ENCODE measurements at places on chromosomes 7 and 10.

GRCh38 chr10:131641231-131641630, 259.6 kb upstream of the PPP2R2D start:
- peak; percentile 81 for DNase-seq

GRCh38 chr7:26700386-26700785, 164.0 kb downstream of the SKAP2 start:
- DNase-seq = no peak

DNA sequence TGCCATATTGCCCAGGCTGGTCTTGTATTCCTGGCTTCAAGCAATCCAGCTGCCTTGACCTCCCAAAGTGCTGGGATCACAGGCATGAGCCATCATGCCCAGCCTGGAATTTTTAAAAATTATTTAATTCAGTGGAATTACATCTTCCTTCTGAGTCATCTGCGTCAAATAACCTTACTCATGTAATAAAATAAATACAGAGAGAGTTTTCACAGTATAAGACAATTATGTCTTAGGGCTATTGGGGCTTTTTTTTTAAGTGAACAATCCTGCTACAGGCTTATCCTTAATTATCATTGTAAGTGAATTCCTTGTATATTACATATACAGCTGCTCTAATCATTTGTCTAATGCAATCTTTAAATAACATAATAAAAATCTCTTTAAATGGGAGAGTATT, 108.3 kb downstream of the MAPK8 start:
- no peak for DNase-seq

- no peak for DNase-seq
Observed at GRCh38 chr7:129780974-129781927, 169.7 kb downstream of the NRF1 start.

DNA sequence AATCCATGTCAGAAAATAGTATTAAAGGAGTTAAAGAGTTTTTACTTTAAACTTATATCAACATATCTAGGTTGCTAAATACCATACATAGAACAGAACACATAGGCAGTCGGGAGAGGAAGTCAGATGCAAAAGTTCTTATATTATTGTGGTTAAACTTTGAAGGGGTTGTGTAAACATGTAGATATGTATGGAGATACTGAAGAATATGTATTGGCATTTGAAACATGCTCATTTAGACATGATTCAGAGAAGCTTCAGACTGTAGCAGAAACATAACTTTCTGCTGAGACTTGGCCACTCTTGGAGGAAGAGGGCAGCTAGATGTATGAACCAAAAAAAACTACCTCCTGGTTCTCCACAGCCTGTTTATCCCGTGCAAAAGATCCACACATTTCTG, 103.5 kb upstream of the FERD3L start:
- no peak for DNase-seq

GRCh38 chr7:82714883-82715282, 271.3 kb upstream of the CACNA2D1 start:
- DNase-seq = no peak

- no peak for DNase-seq
Observed at GRCh38 chr7:84216472-84216871, 21.9 kb upstream of the SEMA3A start.

- DNase-seq = no peak
Observed at GRCh38 chr10:33706746-33707145, 372.3 kb upstream of the NRP1 start.

GRCh38 chr7:152395112-152395511, 40.7 kb downstream of the KMT2C start:
- no peak for DNase-seq

DNA sequence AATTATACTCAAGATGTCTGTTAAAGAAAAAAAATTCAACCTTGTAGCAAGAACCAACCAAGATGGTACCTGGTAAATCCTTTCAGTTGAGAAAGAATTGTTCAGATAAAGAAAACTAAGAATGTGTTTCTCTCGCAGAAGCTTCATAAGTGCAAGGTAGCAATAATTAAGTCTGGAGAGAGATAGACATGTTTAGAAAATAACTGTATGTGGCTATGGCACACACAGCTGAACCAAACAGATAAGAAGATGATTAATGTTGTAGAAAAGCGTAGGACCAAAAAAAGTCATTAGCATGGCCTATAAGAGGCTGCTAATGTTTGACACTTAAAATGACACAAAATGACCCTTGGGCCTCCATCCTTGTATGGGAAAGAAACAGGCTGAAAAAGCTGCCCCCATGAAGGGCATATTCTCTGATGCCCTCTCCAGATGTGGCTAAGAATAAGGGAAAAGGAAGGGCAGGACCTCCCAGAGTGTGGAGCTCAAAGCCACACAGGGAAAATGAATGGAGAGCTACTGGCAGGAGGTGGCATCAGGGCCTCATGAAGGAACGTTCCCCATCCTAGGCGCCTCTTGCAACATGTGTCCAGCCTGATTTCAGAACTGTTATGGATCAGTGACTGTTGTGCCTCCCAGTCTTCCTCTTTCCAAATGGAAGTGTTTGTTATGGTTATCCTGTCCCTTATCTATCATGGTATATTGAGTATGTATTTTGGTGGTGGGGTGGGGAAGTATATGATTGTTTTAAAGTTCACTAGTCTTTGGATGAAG, 30.7 kb downstream of the TLL2 start:
- no peak for DNase-seq

GRCh38 chr7:4613846-4614548, 68.1 kb upstream of the FOXK1 start:
- no peak for DNase-seq

DNA sequence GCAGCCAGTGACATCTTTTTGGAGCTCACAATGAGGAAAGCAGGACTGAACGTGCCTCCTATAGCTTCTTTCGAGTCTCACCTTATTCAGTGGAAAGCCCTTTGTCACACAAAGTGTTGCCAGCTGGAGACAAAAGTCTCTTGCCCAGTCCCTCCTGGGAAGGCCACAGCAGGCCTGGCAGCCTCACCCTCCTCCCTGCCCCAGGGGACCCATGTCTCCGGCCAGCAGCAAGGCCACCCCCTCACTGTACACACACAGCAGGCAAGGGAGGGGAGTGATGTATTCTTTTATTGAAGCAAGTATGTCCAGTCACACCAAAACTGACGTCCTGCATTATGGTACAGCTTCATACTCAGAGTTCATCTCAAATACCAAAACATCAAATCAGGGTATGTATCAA, 56.0 kb downstream of the CSGALNACT2 start:
- no peak for DNase-seq

- DNase-seq = peak; percentile 14
Observed at GRCh38 chr7:12066521-12066920, 144.6 kb upstream of the TMEM106B start.

DNA sequence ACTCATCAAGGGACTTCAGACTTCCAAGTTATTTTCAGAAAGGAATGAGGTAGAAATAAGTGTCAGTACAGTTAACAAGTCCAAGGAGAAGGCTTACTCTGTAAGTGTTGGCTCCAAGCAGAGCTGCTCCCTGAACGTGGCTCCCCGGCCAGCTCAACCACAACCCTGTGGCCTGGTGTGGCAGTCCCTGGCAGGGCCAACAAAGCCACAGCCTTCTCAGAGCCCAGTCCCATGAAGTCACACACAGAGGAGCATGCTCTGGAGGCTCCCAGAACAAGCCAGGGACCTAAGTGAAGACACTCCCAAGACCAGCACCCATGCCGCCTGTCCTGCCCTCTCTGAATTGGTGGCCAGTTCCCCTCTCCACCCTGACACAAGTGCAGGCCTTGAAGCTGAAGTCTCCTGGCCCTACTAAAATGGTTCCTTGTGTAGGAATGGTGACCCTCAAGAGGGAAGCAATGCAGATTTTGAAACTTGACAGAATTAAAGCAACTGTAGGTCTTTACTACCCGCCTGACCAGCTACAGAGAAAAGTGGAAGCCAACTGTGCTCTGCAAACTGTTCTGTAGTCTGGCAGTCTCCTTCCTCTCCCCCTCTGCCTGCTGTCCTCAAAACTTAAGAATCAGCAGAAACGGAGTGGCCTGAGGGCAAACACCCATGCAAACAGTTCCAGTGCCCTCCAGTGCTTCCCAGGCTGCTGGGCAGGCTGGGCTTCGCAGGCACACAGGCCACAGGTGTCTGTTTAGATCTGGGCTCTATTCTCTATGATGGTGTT, 51.1 kb downstream of the NOD1 start:
- no peak for DNase-seq

- DNase-seq = no peak
Observed at GRCh38 chr10:47336387-47337134, 11.6 kb upstream of the RBP3 start.

- no peak for DNase-seq
Observed at GRCh38 chr7:98314469-98314868, 33.0 kb downstream of the BRI3 start.

GRCh38 chr7:66099232-66099550, 15.5 kb upstream of the CRCP start:
- DNase-seq = no peak

DNA sequence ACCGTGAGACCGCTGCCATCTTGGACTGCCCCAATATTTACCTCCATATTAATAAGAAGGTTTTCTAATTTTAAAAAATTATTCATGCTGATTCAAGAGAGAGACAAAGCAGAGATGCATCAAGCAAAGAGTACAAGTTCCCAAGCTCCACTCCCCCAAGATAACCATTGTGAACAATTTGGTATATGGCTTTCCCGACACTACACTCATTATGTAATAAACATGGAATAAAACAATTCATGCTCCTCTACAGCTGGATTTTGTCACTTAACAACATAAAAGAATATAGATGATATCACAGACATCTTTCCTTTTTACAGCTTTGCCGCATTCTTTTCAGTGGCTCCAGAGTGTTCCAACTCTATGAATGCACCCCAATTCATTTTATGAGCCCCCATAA, 307.6 kb downstream of the FGFR2 start:
- no peak for DNase-seq

GRCh38 chr10:91820144-91820543, 21.9 kb downstream of the TNKS2 start:
- DNase-seq = no peak

- no peak for DNase-seq
Observed at GRCh38 chr10:29810816-29811215, 176.0 kb upstream of the SVIL start.

DNA sequence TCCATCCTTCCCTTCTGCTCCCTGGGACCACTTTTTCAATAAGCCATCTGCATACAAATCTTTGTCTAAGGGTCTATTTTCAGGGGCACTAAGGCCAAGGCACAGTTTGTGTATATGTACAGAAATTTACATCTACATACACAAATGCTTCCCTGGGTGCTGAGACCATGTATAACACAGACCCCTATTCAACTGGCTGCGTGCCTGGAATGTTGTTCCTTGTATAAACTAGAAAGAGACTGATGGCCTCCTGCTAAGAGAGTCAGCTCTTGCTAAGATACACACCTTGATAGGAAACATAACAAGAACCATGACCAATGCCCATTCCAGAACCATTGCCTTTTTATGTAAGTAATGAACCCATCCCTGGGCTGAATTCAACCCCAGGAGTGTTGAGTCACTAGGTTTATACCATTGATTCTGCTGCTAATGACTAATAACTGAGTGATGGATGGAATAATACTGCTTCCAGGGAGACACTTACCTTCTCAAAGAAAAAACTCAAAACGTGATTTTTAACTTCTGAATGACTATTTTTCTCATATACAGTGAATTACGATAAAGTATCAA, 290.7 kb downstream of the FGFR2 start:
- DNase-seq = no peak

- DNase-seq = no peak
Observed at GRCh38 chr10:69428165-69428564, 11.4 kb upstream of the TACR2 start.

DNA sequence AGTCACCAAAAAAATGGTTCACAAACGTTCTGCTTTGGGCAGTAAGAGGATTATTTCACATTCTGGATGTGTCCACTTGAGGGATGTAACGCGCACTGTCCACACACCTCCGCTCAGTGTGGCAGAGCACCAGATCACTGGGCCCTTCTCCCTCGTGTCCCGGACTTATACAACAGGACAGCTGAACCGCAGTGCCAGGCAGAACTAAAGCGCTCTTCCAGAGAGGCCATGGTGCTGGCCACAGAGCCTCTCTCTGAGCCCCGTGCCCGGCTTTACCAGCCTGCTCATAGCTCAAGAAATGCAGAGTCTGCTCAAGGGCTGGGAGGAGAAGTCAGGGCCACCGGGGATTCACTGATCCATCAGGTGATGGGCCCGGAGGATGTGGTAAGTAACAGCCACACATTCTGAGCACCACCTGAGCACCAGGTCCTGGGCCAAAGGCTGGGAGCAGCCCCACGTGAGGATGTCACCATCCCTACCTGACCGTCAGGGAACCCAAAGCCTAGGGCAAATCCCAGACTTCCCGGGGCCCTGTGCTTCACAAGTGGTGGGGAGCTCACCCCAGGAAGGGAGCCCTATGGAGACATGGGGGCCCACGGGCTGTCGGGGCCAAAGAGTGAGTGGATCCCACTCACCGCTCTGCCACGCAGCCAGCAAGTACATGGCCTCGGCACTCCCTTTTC, 74.9 kb downstream of the FAM53B start:
- DNase-seq = no peak

DNA sequence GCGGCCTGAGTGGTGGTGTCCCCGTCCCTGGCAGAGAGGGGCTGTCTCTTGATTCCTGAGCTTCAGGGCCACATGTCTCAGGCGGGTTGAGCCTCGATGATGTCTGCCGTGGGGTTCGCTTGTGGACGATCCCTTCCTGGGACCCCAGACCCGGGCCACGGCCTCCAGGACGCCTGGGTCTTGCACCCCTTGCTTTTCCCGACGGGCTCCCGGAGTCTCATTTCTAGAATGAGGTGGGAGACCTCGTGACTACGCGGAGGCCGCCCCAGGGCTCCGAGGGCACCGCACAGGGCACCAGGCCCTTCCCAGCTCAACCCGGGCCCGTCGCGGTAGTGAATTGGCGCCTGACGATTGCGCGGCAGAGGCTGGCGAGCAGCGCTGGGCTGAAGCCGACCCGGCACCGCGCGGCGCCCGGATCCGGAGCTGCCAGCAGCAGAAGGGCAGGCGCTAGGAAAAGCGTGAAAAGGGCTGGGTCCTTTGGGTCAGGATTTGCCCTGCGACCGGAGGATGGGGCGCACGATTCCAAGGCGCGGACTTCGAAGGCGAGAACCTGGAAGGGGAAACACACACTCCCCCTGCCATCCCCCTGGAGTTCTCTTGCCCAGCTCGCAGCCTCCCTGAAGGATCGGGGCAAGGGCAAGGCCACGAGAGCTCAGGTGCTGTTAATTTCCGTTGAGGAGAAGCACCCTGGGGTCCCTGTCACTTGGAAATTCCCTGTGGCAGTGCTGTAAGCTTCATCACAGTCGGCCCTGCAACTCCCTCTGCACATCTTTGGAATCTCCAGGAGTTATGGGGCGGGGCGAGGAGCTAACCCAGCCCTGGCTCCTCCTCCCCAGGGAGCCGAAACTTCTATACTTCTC, 15.5 kb downstream of the TLX1 start:
- DNase-seq = no peak

DNA sequence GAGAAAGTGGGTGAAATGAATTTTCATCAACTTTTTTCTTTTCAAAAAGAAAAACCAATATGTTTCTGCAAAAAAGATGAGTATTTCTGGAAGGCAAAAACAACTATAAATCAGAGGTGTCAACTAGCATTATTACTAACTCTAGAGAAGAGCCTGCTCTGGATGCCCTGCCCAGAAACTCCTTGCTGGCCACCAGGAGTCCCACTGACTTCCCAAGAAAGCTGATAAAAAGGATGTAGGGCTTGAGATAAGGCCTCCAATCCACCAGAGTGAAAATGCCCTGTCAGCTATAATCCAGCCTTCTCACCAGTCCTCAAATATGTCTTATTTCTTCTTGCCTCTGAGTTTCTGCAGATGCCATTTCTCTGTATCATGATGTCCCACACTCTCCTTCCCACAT, 16.7 kb upstream of the FZD1 start:
- DNase-seq = no peak

All from activated CD4-positive, alpha-beta T cell treated with anti-CD3 and anti-CD28 coated beads, Interleukin-2, Interleukin-6, amounts not matched to agents 100 ng/mL and 50 ng/mL, durations not matched to agents 16 hours and 8 hours (primary cell).